H1 (cell line): ENCODE measurements at places on chromosomes 2 and 18.

- no peak for DNase-seq
- H3K27ac ChIP-seq = no peak overlapping the region
- H3K4me1 ChIP-seq = no peaks in the 10 kb centered on the region
- no peaks in the 10 kb centered on the region for H3K27me3 ChIP-seq
Observed at GRCh38 chr18:36247036-36247435, 50.5 kb upstream of the FHOD3 start.

DNA sequence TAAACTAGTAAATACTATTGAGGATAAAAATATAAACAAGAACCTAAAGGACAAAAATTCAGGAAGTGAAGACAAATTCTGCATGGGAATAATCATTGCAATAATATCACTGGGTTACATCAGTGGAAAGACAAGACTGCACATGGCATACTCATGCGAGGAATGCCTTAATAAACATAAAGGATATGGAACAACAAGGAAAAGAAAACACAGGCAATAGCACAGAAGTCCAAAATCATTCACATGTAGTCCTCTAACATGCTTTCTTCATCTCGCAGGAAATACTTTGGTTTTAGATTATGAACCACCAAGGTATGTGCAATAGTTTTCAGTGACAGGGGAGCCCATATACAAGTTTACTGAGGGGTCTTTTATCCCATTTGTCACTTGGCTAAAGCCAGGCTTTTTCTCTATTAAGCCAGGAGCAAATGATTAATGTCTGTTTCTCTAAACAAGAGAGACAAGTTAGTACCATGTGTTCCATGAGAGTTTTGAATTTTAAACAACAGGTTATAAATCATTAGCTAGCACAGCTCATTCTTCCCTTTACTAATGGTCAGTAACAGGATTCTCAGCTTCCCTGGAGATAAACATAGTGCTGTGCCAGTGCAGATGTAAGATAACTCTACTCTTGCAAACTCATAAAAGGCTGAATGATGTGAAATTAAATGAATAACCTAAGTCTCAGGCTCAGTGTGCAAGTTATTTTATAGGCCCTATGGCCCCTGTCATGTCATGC lies 353.6 kb upstream of the FSIP2 start:
- no peak for DNase-seq
- H3K4me3 ChIP-seq = no peak overlapping the region
- H3K27ac ChIP-seq = no peak overlapping the region

- H3K27ac ChIP-seq = no peak overlapping the region
- no peaks in the 10 kb centered on the region for H3K4me1 ChIP-seq
- no peaks in the 10 kb centered on the region for H3K27me3 ChIP-seq
- DNase-seq = no peak
- no peak overlapping the region for H3K4me3 ChIP-seq
Observed at GRCh38 chr2:83054751-83055150, 1404.3 kb downstream of the SUCLG1 start.

GRCh38 chr2:98282109-98282508 lies 64.1 kb upstream of the CNGA3 start:
- no peaks in the 10 kb centered on the region for H3K27me3 ChIP-seq
- no peak for DNase-seq
- H3K4me3 ChIP-seq = no peak overlapping the region
- no peak overlapping the region for H3K27ac ChIP-seq
- H3K36me3 ChIP-seq = no peaks in the 10 kb centered on the region

DNA sequence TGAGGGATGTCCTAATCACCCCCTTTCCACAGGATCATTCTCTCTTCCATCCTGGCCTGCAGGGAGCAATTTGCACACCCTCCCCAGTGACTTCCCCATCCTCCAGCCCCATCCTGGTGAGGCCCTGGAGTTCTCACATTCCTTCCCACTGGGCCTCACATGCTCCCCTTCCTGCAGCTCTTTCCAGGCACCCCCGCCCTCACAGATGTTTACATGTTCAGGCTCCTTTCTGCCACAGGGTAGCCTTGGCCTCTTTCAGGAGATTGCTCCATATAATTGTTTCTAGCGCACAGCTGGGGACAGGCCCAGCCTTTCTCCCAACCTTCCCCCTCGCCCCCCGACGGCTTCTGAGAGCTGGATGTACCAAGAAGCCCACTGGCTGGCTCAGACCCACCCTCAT lies 288.4 kb upstream of the TRIB2 start:
- DNase-seq = no peak
- H3K4me1 ChIP-seq = no peaks in the 10 kb centered on the region
- H3K36me3 ChIP-seq = no peaks in the 10 kb centered on the region
- H3K4me3 ChIP-seq = no peak overlapping the region

DNA sequence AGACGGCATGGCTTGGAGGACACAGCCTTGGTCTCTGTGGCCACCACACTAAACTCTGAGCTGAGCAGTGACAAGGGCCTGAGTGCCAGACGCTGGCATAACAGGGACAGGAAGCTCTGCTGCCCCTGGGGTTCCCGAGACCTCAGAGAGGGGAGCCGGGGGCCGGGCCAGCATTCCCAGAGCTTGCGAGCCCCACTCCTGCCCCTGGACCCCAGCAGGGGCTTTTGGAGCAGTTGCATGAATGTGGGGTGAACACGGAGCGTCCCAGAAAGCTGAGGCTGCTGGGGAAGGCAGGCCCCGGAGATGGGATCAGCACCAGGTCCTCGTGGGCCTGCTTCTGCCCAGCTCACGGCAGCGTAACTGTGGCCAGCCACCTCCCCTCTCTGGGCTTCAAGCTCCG lies 7.6 kb upstream of the ERFE start:
- no peaks in the 10 kb centered on the region for H3K36me3 ChIP-seq
- H3K4me1 ChIP-seq = peaks cover 3% of the 10 kb centered on the region
- H3K4me3 ChIP-seq = no peak overlapping the region

DNA sequence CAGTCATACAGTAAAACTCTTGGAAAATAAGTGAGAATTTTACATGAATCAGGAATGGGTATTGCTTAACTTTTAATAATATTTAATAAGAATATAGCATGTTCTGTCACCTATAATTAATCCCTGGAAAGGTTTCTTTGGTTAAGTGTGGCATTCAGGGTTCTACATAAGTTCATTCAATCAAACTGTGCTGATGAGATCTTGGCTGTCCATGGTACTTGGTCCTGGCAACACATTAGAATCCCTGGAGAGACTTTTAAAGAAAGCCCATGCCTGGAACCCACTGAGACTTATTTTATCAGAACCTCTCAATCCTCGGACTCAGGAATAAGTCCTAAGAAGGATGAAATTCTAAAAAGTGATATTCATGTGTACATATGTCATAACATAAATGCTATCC lies 60.3 kb downstream of the CERKL start:
- H3K36me3 ChIP-seq = no peaks in the 10 kb centered on the region
- H3K27me3 ChIP-seq = no peaks in the 10 kb centered on the region
- no peak overlapping the region for H3K4me3 ChIP-seq
- no peak overlapping the region for H3K27ac ChIP-seq
- no peaks in the 10 kb centered on the region for H3K4me1 ChIP-seq

DNA sequence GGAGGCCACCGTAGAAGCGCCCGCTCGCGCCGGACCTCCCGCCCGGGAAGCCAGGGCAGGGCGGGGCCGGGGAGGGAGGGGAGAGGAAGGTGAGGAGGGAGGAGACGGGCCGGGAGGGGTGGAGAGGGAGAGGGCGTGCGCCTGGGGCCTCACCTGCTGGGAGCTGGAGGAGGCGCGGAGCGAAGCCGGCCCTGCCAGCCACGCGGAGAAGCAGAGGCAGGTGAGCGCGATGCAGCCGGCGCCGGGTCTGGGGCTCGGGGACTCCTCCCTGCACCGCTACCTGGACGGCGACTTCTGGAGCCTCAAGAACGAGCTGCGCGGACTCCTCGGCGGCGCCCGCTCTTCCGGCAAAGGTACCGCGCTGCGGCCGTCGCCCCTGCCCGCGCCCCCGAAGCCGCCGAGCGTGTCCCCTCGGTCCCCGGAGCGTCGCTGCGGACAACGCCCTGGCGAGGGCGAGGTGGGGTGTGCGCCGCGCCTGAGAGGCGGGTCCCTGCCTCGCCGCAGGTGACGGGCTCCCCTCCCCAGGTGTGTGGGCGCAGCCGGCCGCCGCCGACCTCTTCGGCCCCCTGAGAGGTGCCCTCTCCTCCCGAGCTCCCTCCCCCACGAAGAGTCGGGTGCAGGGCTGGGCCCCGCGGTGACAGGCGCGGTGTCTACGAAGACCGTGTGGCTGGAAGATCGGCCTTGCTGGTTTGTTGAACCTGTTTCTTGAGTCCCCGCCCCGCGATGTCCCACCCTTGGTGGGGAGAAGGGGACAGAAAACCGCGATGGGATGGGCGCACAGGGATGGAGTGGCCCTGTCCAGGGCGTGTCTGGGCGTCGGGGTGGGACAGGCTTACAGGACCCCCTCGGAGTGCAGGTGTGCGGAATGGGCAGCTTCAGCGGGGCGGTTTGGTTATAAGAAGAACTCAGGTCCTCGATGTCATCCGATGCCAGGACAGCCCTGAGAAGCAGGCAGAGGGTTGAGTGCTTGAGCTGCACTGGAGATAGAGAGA lies at the start of gene ACOXL:
Gene ACOXL, plus strand, starts transcription at position 152 of the 992 bp plus-strand sequence. CDS start 35,817 bp downstream, outside the sequence.
- no peak within 1 kb of the TSS for H3K27ac ChIP-seq
- DNase-seq = peak; percentile 68
- H3K4me3 ChIP-seq = peak within 1 kb of the TSS; percentile 81
- peaks cover 4% of the 10 kb centered on the region; the same call in 1 of the 2 replicates for H3K27me3 ChIP-seq
- H3K36me3 ChIP-seq = no peaks in the 10 kb centered on the region
- peaks cover 18% of the 10 kb centered on the region for H3K4me1 ChIP-seq

GRCh38 chr2:172667581-172668325 lies 67.9 kb upstream of the RAPGEF4 start:
- no peaks in the 10 kb centered on the region for H3K27me3 ChIP-seq
- H3K4me1 ChIP-seq = peaks cover 5% of the 10 kb centered on the region
- H3K36me3 ChIP-seq = no peaks in the 10 kb centered on the region
- no peak overlapping the region for H3K27ac ChIP-seq

GRCh38 chr2:24675338-24675737 lies 117.9 kb downstream of the PTRHD1 start:
- no peaks in the 10 kb centered on the region for H3K36me3 ChIP-seq
- H3K4me3 ChIP-seq = no peak overlapping the region

DNA sequence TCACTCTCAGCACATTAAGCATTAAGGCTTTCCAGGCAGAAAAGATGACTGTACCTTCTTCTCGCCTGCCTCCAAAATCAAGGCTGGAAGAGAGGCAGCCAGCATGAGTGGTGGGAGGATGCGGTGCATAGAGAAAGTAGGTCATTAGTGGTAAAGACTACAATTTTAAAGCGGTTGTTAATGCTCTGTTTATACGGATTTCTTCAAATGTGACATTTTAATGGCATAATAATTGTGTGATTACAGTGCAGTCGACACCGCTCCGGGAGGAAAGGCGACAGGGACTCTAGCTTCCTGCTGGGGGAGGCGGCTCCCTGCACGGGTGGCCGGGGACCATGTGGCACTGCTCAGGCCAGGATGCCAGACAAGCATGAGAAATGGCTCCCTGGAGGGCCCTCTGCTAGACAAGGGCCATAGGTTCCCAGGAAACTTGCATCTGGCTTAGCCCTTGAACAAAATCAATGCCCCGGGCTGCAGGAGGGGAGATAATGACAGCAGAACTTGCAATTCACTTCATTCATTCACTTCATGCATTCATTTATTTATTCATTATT lies 129.6 kb downstream of the GALNT14 start:
- H3K27me3 ChIP-seq = no peaks in the 10 kb centered on the region
- no peak overlapping the region for H3K4me3 ChIP-seq
- H3K4me1 ChIP-seq = peaks cover 4% of the 10 kb centered on the region
- no peaks in the 10 kb centered on the region for H3K36me3 ChIP-seq
- H3K27ac ChIP-seq = no peak overlapping the region

GRCh38 chr2:59956981-59957380 lies 596.5 kb downstream of the BCL11A start:
- peaks cover 2% of the 10 kb centered on the region; the same call in 1 of the 2 replicates for H3K4me1 ChIP-seq
- H3K36me3 ChIP-seq = no peaks in the 10 kb centered on the region
- no peak for DNase-seq
- H3K27me3 ChIP-seq = no peaks in the 10 kb centered on the region

DNA sequence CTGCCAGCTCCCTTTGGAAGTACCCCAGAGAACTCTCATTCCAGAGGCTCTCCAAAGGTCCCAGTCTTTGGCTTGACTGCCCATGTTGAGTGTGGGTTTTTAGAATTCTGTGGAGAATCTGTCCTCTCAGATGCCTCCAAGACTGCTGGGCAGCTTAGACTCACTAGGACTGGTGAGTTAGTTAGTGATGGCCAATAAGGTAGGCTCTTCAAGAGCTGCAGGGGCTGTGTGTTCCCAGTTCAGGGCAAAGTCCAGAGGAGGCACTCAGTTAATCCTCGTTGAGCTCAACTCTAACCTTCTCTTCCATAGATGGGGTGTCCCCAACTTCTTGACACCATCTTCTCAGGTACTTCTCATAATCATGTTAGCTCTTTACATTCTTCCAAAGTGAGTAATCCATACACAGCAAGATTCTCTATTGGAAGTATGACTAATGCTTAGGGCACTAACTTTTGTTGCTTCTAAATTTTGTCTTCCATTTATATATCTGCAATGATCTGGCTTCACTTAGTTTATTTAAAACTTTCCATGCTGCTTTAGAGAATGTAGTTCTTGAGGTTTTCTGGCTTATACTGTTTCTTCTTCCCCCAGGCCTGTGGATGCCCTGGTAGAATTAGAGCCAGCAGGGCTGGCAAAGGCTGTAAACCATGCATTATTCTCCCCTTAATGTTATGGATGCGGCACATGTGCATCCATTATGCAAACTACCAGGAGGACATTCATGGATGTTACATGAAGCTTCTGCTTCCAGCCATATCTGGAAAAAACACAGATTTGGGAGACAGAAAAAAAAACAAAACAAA lies 88.9 kb downstream of the POLE4 start:
- H3K36me3 ChIP-seq = no peaks in the 10 kb centered on the region
- H3K4me1 ChIP-seq = no peaks in the 10 kb centered on the region
- H3K27me3 ChIP-seq = no peaks in the 10 kb centered on the region

GRCh38 chr2:221618007-221618406 lies 45.9 kb upstream of the EPHA4 start:
- no peaks in the 10 kb centered on the region for H3K4me1 ChIP-seq
- no peak for DNase-seq
- no peaks in the 10 kb centered on the region for H3K27me3 ChIP-seq
- H3K27ac ChIP-seq = no peak overlapping the region

DNA sequence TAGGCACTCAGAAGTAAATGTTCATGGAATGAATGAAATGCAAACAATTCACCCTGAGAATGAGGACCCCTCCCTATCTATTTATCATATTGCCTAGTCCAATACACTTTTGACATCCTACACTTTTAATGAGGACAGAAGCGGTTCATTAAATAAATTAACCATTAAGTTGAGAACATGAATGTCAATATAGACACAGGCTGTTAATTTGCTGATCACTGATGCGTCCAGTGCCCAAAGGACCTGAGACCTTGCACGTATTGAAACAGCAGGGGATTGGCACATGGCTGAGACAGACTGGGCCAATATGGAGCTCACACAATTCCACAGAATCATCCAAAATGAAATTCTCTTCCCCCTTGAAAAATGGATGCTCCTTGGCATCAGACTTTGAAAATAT lies 430.0 kb downstream of the SLC4A3 start:
- H3K36me3 ChIP-seq = no peaks in the 10 kb centered on the region
- H3K4me1 ChIP-seq = no peaks in the 10 kb centered on the region
- no peak overlapping the region for H3K4me3 ChIP-seq
- DNase-seq = no peak

DNA sequence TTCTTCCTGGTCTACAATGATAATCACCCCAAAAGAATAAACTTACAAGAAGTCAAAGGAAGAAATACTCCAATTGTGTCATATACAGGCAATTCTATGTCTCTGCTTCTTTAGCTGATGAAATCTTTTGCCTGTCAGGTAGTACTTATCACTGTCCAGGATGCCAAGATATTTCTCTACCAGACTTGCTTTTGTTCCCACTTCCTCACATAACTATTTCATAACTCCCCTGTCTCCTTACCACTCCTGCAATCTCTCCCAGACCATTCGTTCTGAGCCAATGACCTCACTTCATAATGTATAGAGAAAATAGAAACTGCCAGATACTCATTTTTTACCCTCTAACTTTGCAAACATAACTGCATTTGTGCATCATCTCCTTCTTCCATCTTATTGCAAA lies 39.1 kb downstream of the HNMT start:
- no peaks in the 10 kb centered on the region for H3K4me1 ChIP-seq
- no peaks in the 10 kb centered on the region for H3K27me3 ChIP-seq
- no peak overlapping the region for H3K4me3 ChIP-seq
- no peak overlapping the region for H3K27ac ChIP-seq
